Left hindlimb (tissue), 1 donor: ENCODE measurements at places on chromosomes 2 and 18.
A peak's percentile ranks its signal among the peaks of the same experiment; 100 is the strongest.

GRCh38 chr2:197216361-197216979 lies 94.1 kb downstream of the ANKRD44 start:
- DNase-seq: no peak

DNA sequence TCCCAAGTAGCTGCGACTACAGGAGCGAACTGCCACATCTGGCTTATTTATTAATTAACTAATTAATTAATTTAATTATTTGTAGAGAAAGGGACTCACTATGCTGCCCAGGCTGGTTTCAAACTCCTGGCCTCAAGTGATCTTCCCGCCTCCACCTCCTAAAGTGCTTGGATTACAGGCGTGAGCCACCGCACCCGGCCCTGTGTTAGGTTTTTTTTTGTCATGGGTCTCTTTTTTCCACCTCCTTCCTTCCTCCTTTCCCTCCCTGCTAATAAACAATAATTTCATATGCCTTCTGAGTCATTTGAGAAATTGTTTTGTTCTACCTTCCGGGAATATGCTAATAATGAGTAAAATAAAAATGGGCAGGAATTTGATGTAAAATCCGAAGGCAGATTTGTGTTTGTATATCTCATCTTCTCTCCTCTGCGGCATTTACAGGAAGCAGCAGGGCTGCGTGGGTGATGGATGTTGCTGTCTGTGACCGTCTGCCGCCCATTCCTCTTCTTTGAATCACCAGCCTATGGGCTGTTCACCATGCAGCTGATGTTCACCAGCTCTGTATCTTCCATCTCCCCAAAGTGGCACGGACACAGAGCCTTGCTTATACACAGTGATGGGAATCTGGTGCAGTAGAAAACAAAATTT lies 89.9 kb downstream of the ACSL3 start:
- DNase-seq: no peak

- DNase-seq: no peak
These were observed 201.5 kb downstream of the MTX2 start for GRCh38 chr2:176470713-176471112.

DNA sequence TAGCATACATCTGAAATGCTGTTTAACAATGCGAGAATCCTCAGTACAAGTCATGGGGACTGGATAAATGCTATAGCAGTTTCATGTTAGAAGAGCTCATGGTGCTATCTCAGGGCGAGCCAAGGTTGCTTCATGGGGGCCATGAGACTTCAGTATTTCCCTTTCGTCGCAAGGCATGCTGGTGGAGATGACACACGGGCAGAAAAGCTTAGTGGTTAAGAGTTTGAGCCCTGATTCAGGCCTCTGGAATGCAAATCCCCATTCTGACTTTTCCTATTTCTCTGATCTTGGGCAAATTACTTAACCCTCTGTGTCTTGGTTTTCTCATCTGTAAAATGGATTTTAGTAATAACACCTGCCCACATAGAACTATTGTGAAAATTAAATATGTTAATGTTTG lies 57.4 kb upstream of the EPHA4 start:
- DNase-seq: no peak

DNA sequence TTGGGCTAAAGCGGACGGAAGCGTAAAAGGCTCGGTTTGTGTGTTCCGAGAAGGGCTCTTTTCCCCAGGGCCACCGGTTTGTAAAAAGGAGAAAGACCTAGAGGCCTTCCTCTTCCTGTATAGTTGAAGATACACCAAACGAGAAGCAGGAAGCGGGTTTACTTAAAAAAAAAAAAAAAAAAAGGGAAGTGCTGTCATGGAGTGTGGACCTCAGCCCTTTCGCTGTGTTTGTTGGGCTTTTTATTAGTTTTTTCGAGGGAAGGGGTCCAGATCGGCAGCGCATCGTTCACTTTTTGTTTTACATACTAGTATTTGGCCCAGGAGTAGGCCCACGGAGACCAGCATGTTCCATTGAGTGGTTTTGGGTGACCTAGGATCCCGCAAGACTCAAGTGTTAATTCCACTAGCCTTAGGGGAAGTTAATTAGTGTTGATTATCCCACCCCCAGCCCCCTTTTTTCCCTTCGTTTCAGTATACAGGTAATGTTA lies 676 bp downstream of the ACTR2 start:
- DNase-seq: no peak

GRCh38 chr18:45370255-45371010 lies 244.8 kb upstream of the SLC14A2 start:
- DNase-seq: peak; percentile 39

GRCh38 chr2:171579481-171579880 lies 57.2 kb downstream of the CYBRD1 start:
- DNase-seq: no peak

- DNase-seq: no peak
These were observed 137.1 kb downstream of the DPP10 start for GRCh38 chr2:114579542-114579941.

DNA sequence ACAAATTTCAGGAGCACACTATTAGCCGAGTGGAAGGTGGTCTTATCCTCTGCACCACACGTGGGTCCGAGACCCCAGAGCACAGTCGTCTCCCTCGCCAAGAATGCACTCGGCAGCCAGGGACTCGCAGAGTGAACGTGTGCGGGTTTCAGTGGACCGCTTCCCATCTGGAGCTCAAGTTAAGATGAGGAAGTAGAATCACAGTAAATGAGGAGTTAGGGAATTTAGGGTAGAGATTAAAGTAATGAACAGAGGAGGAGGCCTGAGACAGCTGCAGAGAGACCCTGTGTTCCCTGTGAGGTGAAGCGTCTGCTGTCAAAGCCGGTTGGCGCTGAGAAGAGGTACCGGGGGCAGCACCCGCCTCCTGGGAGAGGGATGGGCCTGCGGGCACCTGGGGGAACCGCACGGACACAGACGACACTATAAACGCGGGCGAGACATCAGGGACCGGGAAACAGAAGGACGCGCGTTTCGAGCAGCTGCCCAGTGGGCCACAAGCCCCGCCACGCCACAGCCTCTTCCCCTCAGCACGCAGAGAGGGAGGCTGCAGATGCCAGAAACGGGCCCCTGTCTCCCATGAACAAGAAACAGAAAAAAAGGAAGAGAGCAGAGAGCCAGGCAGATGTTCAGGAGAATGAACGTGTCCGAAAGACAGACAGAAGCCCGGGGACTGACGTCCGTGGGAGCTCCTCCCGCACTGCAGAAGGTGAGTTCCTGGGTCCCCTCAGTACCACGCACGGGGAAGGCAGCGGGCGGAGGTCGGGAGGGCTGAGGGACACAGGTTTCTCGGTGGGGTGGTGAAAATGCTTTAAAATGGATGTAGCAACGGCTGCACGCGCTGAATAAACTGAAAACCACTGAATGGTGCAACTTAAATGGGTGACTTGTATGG lies 5.4 kb upstream of the KCNG2 start:
- DNase-seq: peak; percentile 20

DNA sequence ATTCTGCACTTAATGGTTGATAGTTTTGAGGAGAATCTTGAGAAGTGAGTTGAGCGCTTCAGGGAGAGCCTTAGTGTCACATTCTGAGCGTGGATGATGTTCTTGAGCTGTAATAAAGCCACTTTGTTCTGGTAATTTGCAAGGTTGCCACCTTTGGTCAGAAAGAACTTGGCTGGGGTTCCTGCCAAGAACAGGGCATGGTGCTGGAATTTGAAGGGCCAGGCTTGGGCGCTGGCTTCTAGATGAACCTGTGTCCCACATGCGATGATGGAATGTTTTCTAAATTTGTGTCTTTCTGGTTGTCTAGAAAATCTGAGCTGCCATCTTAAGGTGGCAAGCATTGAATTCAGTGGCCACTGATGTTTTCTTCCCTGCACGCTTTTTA lies 124.1 kb upstream of the EML6 start:
- DNase-seq: no peak

GRCh38 chr2:2328848-2329247 lies 2.2 kb downstream of the MYT1L start:
- DNase-seq: no peak

GRCh38 chr2:40543381-40543780 lies 91.5 kb upstream of the SLC8A1 start:
- DNase-seq: no peak

- no peak for DNase-seq
These were observed 52.5 kb upstream of the DTNB start for GRCh38 chr2:25725877-25726276.

DNA sequence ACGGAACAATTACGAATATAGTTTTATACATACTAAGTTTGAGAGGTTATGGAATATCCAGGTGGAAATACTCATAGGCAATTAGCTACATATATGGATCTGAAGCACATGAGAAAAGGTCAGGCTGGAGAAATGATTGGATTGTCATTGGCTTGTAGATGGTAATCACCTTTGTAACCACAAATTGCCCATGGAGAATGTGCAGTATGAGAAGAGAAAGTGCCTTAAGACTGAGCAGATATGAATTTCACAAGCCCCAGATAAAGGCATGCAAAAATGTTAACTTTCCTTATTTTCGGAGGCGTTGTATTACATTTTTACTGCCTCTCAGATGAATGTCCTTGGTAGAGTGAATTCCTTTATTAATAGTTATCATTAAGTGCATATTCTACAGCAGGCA lies 33.1 kb upstream of the ACVR1C start:
- DNase-seq: no peak

- no peak for DNase-seq
These were observed 507.4 kb upstream of the MYT1L start for GRCh38 chr2:2838548-2838845.

- no peak for DNase-seq
These were observed 41.3 kb downstream of the PDCL3 start for GRCh38 chr2:100603948-100604633.

GRCh38 chr2:59462422-59463197 lies 1090.8 kb downstream of the BCL11A start:
- DNase-seq: no peak

- DNase-seq: no peak
These were observed 114.7 kb downstream of the KCNF1 start for GRCh38 chr2:11026286-11026921.

DNA sequence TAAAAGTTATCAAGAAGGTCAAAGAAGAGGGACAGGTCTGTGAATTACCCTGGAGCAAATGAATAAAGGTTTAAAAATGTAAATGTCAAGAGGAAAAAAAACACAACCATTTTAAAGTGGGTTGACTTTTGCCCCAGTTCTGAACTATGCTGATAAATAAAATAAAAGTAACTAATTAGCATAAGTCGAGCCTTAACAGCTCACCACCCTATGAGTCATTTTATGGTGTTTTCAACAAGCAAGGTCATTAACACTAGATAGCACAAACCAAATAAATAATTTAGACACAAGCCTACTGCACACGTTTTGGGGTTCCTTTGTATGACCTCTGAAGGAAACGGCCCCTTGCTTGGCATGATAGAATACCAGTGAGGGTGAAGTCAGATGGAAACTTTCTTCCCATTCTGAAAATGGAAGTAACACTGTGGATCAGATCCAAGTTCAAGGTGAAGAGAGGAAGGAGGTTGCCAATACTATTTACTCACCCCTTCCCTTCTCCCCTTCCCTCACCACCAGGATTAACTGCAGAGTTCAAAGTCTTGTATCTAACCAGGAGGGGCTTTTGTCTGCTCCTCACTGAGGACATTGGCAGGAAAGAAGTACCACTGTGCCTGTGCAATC lies 380.0 kb upstream of the ACVR2A start:
- DNase-seq: no peak

DNA sequence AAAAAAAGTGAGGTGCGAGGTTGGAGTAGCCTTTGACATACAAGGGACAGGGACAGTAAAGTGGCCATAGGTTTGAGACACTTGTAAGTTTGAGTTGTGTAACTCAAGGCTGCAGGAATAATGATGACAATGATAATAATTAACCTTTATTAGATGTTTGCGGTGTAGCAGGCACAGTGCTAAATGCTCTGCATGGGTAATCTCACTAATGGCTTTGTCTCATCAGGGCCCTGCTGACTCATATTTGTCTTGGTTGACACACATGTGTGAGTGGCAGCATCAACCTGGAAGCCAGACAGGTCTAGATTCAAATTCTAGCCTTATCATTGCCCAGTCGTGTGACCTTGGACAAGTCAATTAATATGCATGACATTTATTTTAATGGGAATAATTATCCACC lies 126.2 kb downstream of the FSHR start:
- DNase-seq: no peak

GRCh38 chr18:376311-376710 lies 108.5 kb upstream of the THOC1 start:
- DNase-seq: peak; percentile 76

GRCh38 chr2:20986024-20986939 lies 57.6 kb downstream of the APOB start:
- no peak for DNase-seq

DNA sequence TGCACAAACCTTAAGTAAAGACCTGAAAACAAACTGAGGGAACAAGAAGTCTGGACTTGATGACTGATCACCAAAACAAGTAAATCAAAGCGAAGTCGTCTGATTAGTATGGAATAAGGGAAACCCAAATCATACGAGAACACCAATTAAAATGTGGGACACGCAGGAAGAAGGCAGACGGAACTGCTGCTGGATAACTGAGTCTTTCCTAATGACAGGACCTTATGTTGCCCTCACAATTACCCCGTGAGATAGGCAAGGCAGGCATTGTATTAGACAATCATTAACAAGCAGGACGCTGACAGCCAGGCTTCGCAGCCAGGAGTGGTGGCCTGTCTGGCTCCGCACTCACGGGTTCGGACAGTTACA lies 614 bp upstream of the COQ10B start:
- no peak for DNase-seq

GRCh38 chr2:107825206-107825563 lies 1.5 kb upstream of the RGPD4 start:
- DNase-seq: no peak

- no peak for DNase-seq
These were observed 45.6 kb downstream of the MEX3C start for GRCh38 chr18:51151568-51152511.
